ENCODE measurements at places on chromosomes 3 and 15. TPM values are rescaled to one million over a fixed set of nuclear protein-coding genes. Genes with fewer than 3 reads are reported as not detected.

GRCh38 chr3:129001806-129002572 lies 885 bp downstream of the EFCC1 start:
- H3K36me3 ChIP-seq = no peaks in the 10 kb centered on the region
- no peak for DNase-seq
- H3K4me1 ChIP-seq = peaks cover 20% of the 10 kb centered on the region
- peaks cover 28% of the 10 kb centered on the region for H3K27me3 ChIP-seq
- H3K27ac ChIP-seq = no peak overlapping the region

DNA sequence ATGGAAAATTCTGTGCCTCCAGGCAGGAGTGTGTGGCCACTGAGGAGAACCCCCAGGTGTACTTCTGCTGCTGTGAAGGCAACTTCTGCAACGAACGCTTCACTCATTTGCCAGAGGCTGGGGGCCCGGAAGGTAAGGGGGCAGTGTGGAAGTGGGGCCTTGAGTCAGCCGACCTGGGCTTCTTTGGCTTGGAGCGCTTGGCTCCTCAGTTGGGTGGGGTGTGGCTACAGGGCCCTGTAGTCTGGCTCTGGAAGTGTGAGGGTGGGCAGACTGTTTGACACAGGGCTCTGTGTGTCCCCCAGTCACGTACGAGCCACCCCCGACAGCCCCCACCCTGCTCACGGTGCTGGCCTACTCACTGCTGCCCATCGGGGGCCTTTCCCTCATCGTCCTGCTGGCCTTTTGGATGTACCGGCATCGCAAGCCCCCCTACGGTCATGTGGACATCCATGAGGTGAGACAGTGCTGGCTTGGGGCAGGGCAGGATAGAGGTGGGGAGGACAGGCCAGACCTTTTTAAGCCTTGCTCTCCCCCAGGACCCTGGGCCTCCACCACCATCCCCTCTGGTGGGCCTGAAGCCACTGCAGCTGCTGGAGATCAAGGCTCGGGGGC lies 18.2 kb upstream of the EXOG start:
- no peaks in the 10 kb centered on the region for H3K27me3 ChIP-seq
- peaks cover 30% of the 10 kb centered on the region for H3K36me3 ChIP-seq

The PSTPIP1 gene
- 169 TPM for total RNA-seq

The CYP1A1 gene
- not detected for total RNA-seq

The BCL2A1 gene
- total RNA-seq = 12.9 TPM

DNA sequence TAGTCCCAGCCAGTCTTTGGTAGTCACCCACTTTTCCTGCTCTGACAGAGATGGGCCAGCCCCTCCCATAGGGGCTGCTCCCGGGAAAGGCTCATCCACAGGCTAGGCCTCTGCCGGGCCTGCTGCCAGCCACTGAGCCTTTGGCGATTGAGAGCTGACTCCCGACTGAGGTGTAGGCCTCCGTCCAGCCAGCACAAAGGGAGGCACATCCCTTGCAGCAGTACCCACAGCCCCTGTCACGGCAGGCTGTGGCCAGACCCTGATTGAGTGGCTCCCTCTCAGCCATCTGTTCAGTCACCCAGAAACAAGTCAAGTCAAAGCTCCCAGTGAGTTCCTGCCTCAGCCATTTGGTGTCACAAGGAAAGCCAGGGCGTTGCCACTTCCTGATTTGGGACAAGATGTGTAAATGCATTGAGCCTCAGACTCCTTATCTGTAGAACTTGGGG lies 6.2 kb upstream of the PAK6 start:
- H3K36me3 ChIP-seq = no peaks in the 10 kb centered on the region
- no peak overlapping the region for H3K27ac ChIP-seq
- no peaks in the 10 kb centered on the region for H3K27me3 ChIP-seq
- no peaks in the 10 kb centered on the region for H3K4me1 ChIP-seq
- H3K4me3 ChIP-seq = no peak overlapping the region

The ELL3 gene
- 0.99 TPM for total RNA-seq

DNA sequence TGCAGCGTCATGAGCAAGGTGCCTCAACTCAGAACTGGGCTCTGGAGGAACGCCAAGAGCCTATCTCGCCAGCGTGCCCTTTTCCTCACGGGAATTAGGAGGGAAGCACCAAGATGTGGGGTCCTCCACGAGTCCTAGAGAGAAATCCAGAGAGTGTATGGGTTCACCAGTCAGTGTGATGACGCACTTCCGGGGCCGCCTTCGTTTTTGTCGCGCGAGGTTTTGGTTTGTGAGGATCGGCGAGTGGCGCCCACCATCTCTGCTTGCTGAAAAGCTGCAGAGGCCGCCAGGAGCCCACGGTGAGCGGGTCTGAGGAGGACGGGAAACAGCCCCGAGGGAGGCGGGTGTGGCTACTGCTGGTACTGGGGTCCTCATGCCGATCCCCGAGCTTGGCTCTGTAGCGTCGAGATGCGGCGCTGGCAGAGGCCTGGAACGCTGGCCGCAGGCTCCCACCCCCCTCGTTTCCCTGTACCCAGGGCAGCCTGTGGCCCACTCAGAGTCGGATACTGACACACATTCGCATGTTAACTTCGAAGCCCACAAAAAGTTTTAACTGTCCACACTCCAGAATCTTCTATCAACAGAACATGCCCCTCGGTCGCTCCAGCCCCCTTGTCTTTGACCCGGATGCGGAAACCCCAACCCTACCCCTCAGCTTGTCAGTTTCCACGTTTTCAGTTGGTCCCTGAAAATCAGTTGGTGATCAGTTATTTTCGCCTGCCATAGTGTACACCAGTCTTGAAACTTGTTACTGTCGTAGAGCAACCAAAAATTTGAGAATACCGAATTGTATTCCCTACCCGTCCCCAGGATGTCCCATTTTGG lies 30.4 kb downstream of the ZNF662 start:
- H3K4me1 ChIP-seq = peaks cover 15% of the 10 kb centered on the region
- no peak overlapping the region for H3K27ac ChIP-seq
- no peak for DNase-seq
- H3K36me3 ChIP-seq = no peaks in the 10 kb centered on the region

DNA sequence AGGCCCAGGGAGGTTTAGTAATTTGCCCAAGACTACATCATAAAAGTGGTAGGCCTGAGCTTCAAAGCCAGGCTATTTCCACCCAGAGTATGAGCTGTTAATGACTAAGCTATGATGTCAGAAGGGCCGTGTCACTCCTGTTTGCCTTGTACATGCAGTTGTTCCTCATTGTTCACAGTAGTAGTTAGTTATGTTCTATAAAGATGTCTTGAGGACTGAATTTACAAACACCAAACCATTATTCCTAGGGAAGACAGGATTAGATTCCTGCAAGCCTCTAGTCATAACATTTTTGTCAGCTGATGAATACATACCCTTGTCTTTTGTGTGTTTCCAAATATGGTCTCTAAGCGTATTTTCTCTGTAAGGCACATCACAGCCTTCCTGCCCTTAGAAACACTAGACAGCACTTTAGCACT lies 20.9 kb upstream of the LARS2 start:
- H3K36me3 ChIP-seq = no peaks in the 10 kb centered on the region
- no peak overlapping the region for H3K4me3 ChIP-seq
- H3K27me3 ChIP-seq = peaks cover 5% of the 10 kb centered on the region
- no peaks in the 10 kb centered on the region for H3K4me1 ChIP-seq
- H3K27ac ChIP-seq = no peak overlapping the region
- no peak for DNase-seq

The MCF2L2 gene
- 20.7 TPM for total RNA-seq

DNA sequence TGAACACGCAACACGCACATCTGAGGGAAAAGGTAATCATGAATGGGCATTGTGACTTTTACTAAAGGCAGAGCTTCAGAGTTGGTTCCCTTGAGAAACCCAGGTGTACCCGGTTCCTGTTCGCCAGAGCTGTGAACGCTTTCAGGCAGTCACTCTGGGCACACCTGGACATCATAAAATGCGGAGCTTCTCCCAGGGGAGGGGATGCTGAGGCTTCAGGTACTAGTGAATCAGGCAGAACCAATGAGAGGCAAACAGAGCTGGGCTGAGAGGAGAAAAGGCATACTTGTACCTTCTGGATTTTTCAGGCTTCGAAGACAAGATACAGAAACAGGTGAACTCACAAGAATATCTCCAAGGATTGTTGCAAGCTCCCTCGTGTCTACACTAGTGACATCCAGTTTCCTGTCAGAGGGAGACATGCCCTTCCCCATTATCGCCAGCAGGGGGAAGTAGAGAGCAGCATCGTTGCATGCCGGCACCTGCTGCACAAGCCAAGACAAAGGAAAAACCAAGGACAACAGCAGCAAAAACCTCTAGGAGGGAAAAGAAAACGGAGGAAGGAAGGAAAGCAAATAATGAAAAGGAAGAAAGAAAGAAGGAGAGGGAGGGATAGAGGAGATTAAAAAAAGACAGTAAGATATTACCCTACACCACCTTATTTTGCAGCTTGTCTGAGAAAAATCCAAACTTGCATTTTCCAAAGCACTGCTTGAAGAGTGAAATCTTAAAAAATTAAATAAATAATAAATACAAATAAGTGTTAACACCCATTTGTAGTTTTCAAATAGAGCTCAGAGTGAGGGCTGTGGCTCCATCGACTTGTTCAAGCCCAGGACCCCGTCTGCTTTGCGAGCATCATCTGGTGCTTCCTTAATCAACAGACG lies 2.0 kb downstream of the AHSG start:
- peaks cover 17% of the 10 kb centered on the region for H3K27me3 ChIP-seq
- no peaks in the 10 kb centered on the region for H3K36me3 ChIP-seq
- no peak overlapping the region for H3K27ac ChIP-seq
- H3K4me3 ChIP-seq = peak overlapping the region; percentile 39
- DNase-seq = peak; percentile 76

- no peak overlapping the region for H3K4me3 ChIP-seq
- H3K36me3 ChIP-seq = no peaks in the 10 kb centered on the region
- H3K27ac ChIP-seq = no peak overlapping the region
- DNase-seq = no peak
- H3K4me1 ChIP-seq = no peaks in the 10 kb centered on the region
Measured at GRCh38 chr3:62032738-62033137, 340.6 kb downstream of the FEZF2 start.

DNA sequence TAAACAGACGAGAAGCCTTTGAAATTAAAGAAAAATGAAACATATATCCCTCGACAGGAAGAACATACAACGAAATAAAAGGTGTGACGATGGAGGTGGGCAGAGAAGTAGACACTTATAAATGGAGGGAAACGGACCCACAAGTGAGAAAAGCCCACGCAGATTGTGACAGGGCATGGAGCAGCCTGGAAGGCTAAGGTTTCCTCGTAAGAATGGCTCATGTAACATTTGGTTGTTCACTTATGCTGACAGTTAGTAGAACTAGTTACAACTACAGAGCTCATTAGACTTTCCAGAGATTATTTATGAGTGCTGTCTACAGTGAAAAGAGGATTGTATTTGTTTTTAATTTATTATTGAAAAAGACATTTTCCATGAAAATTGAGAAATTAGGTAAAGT lies 82.6 kb downstream of the NR1I2 start:
- DNase-seq = no peak
- H3K4me3 ChIP-seq = no peak overlapping the region
- peaks cover 43% of the 10 kb centered on the region for H3K36me3 ChIP-seq
- H3K4me1 ChIP-seq = no peaks in the 10 kb centered on the region

GRCh38 chr3:99366663-99367429 lies 271.5 kb upstream of the COL8A1 start:
- no peak for DNase-seq
- no peak overlapping the region for H3K27ac ChIP-seq
- H3K27me3 ChIP-seq = no peaks in the 10 kb centered on the region
- no peak overlapping the region for H3K4me3 ChIP-seq

The ALAS1 gene
- 17.1 TPM for total RNA-seq

- H3K36me3 ChIP-seq = no peaks in the 10 kb centered on the region
- H3K27ac ChIP-seq = no peak overlapping the region
- peaks cover 7% of the 10 kb centered on the region for H3K4me1 ChIP-seq
- DNase-seq = no peak
- H3K4me3 ChIP-seq = no peak overlapping the region
- H3K27me3 ChIP-seq = no peaks in the 10 kb centered on the region
Measured at GRCh38 chr15:90208356-90208755, 7.2 kb downstream of the SEMA4B start.

- no peak for DNase-seq
- H3K36me3 ChIP-seq = no peaks in the 10 kb centered on the region
- H3K4me1 ChIP-seq = no peaks in the 10 kb centered on the region
Measured at GRCh38 chr15:56307180-56307579, 58.0 kb upstream of the TEX9 start.

- no peak overlapping the region for H3K27ac ChIP-seq
- H3K4me3 ChIP-seq = no peak overlapping the region
- no peak for DNase-seq
- H3K27me3 ChIP-seq = peaks cover 13% of the 10 kb centered on the region
- peaks cover 72% of the 10 kb centered on the region for H3K4me1 ChIP-seq
- no peaks in the 10 kb centered on the region for H3K36me3 ChIP-seq
Measured at GRCh38 chr3:128487813-128488635, 5.0 kb downstream of the GATA2 start.

GRCh38 chr15:97561529-97561928 lies 399.0 kb upstream of the ARRDC4 start:
- no peak overlapping the region for H3K27ac ChIP-seq
- no peaks in the 10 kb centered on the region for H3K36me3 ChIP-seq
- DNase-seq = no peak
- H3K4me3 ChIP-seq = no peak overlapping the region
- H3K27me3 ChIP-seq = no peaks in the 10 kb centered on the region

DNA sequence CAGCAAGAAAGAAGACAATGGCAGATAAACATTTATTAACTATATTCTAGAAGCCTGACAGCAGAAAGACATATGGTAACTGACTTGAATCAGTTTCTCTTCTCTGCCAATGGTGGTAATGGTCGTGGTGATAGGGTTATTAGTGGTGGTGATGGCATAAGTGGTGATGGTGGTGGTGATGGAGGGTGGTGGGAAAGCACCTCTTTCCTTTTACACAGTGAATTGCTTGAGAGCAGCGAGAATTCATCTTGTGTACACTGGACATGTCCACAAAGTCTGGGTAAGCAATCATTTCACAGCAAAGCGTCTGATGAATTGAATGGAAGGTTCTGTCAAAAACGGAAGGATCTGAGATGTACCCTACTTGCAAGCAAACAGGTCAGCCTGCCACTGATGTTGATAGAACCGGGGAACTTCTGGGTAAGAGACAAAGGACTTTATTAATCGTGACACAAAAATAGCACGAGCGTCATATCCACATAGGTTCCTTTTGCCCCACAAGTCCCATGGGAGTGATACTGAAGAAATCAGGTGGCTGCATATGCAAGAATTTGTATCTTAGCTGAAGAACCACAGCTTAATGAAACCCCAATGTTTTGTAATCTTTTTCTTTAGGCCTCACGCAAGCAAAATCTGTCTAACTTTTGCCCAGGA lies 23.5 kb upstream of the TBC1D5 start:
- H3K4me1 ChIP-seq = no peaks in the 10 kb centered on the region
- H3K27me3 ChIP-seq = peaks cover 9% of the 10 kb centered on the region
- DNase-seq = no peak
- no peak overlapping the region for H3K4me3 ChIP-seq
- no peaks in the 10 kb centered on the region for H3K36me3 ChIP-seq

The KIF15 gene
- 1.1 TPM for total RNA-seq

- H3K27ac ChIP-seq = no peak within 1 kb of the TSS
- peaks cover 14% of the 10 kb centered on the region for H3K4me1 ChIP-seq
- peaks cover 11% of the 10 kb centered on the region for H3K27me3 ChIP-seq
- H3K36me3 ChIP-seq = no peaks in the 10 kb centered on the region
- DNase-seq = peak; percentile 32
Measured at GRCh38 chr15:51750792-51751696, at the start of gene TMOD2. Gene TMOD2, plus strand, starts transcription at chr15:51751597. Its CDS starts 14,845 bp downstream, at chr15:51766442.

DNA sequence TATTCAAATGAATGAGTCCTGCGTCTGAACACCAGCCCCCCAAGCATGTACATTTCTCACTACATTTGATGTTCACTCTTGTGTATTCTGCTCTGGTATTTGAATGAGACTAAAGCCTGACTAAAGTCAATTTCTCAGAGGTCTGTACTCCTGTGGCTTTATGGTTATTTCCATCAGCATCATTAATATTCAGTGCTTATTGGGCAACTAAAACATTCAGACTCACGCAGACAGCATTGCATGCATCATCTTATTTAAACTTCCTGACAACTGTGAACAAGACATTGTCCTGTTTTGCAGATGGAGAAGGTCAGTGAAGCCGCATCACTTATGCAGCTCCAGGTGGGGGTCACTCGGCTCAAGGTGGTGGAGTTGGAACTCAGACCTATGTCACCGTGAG lies 11.1 kb downstream of the CEMIP start:
- H3K27ac ChIP-seq = no peak overlapping the region
- H3K27me3 ChIP-seq = no peaks in the 10 kb centered on the region
- H3K4me1 ChIP-seq = no peaks in the 10 kb centered on the region

All from CD4-positive, CD25-positive, alpha-beta regulatory T cell (primary cell).